Activated CD8-positive, alpha-beta memory T cell treated with anti-CD3 and anti-CD28 coated beads, Interleukin-2, amount 50 U/mL, for 48 hours (primary cell): ENCODE measurements at places on chromosomes 11 and 22.

DNA sequence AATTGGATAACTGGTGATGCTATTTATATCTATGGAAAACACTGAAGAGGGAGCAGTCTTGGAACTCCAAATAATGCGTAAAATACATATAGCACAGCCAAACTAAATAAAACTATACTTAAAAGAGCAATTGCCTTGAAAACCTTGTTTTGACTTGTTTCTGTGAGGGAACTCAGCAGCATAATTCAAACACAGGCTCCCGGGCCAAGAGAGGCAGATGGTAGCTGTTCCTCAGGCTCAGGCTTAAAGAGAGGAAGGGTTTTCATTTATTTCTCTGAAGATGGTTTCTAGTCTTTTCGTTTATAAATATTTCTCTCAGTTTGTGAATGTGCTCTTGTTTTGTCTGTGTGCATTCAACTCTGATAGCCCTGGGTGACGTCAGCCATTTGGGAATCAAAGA, 82.4 kb downstream of the FANCF start:
- DNase-seq, result no peak

- no peak for DNase-seq
Observed at GRCh38 chr11:133553885-133554740, 21.8 kb upstream of the OPCML start.

DNA sequence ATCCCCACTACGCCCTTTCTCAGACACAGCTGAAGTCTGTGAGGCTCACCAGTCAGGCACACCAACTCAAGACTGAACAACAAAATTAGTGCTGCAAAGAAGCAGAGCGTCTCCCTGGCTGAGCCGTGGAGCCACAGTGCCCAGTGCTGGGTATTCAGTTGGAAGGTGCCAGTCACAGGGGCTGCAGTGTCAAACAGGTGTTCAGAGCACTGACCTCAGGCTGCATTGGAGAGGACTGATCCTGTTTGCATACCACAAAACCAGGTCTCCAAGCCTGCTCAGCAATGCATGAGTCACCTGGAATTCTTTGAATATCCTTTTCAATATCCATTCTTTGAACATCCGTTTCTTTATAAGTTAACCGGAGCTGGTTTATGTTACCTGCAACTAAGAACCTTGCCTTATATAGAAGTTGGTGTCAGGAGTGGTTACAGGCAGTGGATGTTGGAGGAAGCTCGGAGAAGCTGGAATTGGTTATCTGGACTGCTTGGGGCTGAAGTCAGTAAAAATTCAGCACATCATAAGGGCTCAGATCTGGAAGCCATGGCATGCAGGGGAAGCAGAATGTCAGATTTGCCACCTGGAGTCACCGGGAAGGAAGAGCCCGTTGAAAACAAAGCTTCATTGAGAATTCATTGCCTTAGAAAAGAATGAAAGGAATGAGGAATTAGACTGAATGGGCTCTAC, 30.3 kb downstream of the PDGFB start:
- no peak for DNase-seq

GRCh38 chr11:45078236-45079074, 68.0 kb upstream of the PRDM11 start:
- no peak for DNase-seq

DNA sequence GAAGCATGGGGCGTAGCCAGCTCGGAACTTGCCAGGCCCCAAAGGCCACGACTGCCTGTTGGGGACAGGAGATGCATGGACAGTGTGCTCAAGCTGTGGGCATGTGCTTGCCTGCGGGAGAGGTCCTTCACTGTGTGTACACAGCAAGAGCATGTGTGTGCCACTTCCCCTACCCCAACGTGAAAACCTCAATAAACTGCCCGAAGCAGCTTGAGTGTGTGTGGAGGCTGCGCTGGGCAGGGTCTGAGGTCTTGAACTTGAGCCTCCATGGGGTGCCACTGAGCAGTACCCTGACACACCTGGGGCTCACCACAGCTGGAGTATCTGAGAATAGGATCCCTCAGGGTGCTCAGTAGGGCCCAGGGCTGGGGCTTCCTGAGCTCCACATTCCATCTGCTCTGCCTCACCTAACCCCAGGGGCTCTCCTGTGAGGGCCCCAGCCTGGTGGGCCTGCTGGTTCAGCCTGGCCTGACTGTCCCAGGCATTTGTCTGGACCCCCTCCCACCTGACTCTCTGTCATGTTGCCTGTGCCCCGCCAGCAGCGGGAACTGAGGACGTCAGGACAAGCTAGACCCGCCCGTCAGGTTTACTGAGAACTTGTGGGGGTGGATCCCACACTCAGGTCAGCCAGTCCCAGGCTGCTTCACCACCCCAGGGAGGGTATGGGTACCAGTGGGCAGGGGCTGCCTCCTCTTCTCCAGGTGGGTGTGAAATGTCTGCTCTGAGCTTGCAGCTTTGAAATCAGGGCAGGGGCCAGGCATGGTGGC, 3.2 kb downstream of the RASSF7 start:
- DNase-seq, result no peak

DNA sequence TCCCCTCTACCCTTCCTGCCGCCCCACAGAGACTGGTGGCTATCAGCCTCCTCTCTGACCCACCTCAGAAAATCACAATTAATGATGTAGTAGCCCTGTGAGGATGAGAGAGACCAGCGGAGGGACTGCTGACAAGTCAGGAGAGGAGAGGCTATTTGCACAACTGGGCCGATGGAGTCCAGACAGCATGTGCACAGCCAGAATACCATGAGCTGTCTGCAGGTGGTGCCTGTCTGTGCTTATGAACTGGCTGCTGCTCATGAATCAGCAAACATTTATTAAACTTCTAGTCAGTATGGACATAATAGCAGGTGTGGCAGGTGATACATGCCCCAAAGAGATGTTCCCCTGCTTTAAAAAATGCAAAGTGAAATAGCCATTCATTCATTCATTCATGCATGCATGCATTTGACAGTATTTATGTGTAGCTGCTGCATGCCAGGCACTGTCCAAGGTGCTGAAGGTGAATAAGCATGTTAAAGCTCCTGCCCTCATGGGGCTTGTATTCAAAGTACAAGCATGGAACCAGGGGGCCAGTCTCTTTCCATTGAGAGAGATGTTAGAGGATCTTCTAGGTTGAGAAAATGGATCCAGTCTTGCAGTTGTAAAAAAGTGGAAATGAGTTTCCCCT, 141.3 kb downstream of the GRIK4 start:
- no peak for DNase-seq

DNA sequence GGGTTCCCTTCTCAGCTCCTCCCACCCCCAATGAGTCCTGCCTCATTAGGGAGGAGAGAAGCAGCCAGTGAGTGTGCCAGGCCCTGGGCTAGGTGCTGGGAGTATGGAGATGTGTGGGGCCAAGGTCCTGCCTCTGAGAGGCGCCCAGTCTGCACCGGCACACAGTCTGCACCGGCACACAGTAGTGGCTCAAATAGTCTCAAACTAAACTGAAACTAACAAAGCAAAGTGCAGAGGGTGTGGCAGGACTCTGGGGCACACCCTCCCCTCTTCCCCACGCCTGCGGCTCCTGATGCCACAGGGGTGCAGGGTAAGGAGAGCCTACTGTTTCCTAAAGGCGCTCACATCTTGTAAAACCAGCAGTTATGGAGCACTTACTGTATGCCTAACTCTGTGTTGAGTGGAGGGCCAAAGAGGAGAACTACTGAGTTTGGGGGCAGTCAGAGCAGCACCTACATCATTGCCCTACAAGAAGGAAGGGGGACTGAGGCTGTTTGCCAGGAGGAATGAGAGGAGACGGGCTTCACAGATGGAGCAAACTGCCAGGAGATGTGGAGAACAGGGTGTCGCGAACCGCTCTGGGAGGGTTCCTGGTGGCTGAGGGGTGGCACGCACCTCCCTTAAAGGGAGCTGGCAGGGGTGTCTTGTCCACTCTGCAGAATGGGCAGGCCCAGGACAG, 939 bp upstream of the SH3BP1 start:
- no peak for DNase-seq

DNA sequence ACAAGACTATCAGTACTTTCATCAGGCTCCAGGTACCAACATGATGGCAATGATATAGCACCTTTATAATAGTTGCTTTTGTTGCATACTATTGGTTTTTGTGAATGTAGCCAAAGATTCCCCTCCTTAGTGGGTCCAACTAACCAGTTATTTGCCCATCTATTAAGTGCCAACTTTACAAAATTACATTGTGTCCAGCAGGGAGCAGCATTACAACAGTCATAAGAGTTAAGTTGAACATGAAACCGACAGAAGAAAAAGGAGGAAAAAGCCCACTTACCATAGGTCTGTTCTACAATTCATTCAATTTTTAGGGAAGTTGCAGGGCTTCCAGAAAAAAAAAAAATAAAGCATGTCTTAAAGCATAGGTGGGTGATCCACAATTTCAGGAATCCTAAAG, 21.6 kb downstream of the IMMP1L start:
- no peak for DNase-seq

DNA sequence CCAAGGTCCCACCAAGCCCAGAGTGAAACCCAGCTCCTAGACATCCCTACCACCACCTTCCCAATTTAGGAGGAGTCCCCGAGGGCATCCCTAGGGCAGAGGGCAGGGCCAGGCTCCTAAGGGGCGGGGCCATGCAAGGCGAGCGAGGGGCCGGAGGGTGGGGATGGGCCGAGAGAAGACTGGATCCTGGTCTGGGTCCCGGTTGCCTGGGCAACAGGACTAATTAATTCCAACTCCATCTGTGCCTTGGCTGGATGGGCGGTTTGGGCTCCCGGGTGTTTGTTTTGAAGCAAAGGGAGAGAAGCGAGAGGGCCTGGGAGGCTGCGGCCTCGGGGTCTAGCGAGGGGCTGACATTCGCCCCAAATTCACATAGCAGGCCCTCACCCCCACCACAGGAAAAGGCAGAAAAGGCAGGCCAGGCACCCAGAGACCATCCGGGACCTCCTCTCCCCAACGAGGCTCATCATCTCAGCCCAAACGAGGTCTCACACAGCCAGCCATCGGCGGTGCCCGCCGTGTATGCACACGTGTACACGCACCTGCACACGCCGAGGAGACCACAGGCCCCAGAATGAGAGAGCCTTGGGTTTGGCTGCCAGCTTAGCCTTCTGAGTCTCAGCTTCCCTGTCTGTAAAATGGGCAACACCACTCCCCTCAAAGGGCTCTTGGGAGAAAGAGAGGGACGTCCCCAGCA, 23.9 kb downstream of the ELFN2 start:
- DNase-seq, result no peak

DNA sequence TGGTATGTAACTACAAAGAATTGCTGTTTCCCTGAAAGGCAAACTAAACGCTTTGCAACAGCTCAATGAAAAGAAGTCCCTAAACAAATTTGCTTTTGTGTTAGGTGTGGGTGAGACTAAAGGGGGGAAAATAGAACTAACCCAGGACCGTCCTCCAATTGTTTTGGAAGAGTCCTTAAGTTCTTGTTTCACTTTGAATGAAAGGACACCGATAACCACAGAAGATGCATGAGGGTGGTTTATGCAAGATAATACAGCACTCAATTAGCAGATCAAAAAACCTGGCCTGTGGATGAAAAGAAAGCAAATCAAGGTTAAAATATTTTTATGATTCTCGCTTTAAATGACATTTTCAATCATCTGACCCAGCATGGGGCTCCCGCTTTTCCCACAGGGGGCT, 304.5 kb upstream of the SYN3 start:
- DNase-seq, result no peak

GRCh38 chr11:111723595-111723994, 42.6 kb downstream of the PPP2R1B start:
- DNase-seq, result no peak

DNA sequence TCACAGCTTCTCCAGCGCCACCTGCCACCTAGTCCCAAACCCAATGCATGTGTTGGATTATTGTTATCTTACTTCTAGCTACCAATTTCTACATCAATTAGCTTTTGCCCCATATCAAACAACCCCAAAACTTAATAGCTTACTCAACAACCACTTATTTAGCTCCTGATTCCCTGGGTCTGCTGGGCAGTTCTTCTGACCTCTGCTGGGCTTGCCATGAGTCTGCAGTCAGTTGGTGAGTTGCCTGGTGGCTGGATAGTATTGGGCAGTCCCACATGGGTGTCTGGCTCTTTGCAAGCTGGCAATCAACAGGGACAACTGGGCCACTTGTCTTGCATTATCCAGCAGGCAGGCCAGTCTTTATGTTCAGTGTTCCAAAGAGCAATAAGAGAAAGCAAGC, 13.6 kb upstream of the MS4A15 start:
- DNase-seq, result no peak

DNA sequence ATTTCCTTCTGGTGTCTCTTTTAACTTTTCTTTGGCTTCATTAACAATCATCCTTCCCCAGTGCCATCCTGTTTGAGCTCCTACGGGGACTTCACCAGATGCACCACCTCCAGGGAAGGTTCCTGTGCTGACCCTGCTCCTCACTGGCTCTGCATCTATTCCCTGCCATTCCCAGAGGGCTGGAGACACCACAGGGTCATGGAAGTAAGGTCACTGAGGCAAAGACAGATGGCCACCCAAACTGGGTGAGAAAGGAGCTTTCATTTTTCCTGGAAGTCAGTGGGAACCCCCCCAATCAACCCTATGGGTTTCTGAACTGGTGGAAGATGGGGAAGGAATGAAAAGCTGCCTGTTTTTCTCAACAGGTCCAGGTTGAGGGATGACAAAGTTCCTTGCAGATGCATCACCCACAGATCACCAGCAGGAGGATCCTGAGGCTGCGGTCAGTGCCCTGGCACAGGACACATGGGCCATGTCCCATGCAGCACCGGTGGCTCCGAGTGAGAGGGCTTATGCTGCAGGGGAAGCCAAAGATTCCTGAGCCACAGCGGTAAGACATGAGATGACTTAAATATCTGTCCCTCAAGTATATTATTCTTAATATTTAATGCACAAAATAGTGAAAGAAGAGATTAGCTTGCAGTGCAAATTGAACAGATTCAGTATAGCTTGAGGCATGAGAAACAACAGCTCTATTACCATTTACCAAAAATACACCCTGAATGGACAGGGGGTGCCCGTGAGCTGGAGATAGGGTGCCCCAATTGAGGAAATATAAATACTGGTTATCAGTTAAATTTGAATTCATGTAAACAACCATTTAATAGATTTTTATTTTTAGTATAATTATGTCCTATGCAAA, 73.0 kb upstream of the VPREB1 start:
- no peak for DNase-seq

- DNase-seq, result no peak
Observed at GRCh38 chr22:20153945-20154344, 3.1 kb upstream of the CCDC188 start.

DNA sequence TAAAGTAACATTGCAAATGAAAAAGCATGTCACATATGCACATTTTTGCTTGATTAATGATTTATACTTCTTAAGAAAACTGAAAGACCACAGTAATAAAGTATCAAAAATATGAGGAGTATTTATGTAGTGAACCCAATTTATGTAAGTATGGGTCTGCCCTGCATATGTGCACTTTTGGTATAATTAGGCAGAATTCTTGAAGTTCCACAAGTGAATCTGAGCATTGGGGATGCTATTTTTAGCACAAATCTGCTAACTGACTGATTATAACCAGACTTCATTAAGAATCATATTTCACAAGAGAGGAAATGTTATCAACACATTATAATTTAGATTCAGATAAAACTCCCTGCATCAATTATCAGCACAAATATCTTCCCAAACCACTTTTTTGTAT, 407.1 kb upstream of the LRRC4C start:
- DNase-seq, result no peak

GRCh38 chr11:134022748-134023147, 46.1 kb upstream of the JAM3 start:
- no peak for DNase-seq

GRCh38 chr11:93166194-93166593, 31.6 kb downstream of the SLC36A4 start:
- no peak for DNase-seq
